SK-MEL-5 (cell line): ENCODE measurements at places on chromosomes 12 and 14.

DNA sequence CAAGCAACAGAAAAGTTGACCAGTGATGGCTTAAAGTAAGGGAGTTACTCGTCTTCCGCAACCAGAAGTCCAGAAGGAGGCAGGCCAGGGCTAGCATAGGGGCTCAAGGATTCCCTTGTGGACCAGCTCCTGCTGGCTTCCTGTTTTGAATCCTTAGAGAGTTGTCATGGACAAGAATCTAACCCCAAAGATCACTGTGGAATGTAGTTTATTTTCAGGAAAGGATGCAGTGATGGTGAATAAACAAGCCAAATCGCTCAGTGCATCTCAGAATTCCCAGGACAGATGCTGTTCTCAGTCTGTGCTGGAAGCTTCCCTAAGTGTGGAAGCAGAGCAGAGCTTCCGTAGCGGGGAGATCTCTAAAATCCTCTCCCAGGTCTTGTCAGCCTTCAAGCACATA is 311.3 kb downstream of the C12orf75 start:
- no peak for DNase-seq

GRCh38 chr14:65470404-65470880 is 57.9 kb downstream of the FUT8 start:
- no peak for DNase-seq

- DNase-seq: no peak
Observed at GRCh38 chr14:53814392-53814791, 142.2 kb downstream of the BMP4 start.

DNA sequence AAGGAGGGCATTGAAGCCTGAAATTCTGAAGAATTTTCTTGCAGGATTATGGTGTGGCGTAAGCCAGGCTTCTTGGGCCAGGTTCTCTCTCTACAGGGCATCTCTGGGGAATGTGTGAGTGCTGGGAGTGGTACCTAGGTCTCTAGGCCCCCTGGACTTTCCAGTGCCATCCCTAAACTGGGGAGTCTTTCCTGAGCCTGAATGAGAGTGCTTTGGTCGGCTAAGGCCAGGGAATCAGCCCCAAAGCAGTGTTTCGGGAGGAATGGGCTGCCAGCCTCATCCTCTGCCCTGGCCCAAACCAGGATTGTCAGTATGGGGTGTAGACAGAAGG is 93.9 kb downstream of the CALM1 start:
- DNase-seq: no peak

DNA sequence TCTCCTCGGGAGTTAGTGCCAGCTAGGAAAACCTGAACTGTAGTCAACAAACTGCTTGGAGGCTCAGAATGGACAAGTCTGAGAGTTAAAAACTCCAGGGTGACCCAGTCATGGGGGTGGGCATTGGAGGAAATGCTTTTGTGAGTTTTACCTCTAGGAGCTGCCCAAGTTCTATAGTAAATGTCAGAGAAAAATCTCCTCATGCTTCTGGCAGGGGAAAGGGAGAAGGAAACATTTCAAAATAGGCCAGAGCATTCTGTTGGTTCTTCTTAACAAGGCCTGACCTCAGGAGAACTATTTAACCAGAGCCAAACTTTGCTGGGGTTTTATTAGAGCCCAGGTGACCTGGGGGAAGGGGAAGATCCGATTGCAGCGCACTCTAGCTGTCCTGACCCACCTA is 12.3 kb downstream of the NINJ2 start:
- no peak for DNase-seq

- no peak for DNase-seq
Observed at GRCh38 chr12:45611061-45611460, 118.4 kb upstream of the ARID2 start.
